Kidney (tissue), 22 donors: ENCODE measurements at places on chromosomes 2 and 18. TPM values are rescaled to one million over a fixed set of nuclear protein-coding genes. Genes with fewer than 3 reads are reported as not detected.

METTL4 gene
- total RNA-seq = 15.2 TPM

DNA sequence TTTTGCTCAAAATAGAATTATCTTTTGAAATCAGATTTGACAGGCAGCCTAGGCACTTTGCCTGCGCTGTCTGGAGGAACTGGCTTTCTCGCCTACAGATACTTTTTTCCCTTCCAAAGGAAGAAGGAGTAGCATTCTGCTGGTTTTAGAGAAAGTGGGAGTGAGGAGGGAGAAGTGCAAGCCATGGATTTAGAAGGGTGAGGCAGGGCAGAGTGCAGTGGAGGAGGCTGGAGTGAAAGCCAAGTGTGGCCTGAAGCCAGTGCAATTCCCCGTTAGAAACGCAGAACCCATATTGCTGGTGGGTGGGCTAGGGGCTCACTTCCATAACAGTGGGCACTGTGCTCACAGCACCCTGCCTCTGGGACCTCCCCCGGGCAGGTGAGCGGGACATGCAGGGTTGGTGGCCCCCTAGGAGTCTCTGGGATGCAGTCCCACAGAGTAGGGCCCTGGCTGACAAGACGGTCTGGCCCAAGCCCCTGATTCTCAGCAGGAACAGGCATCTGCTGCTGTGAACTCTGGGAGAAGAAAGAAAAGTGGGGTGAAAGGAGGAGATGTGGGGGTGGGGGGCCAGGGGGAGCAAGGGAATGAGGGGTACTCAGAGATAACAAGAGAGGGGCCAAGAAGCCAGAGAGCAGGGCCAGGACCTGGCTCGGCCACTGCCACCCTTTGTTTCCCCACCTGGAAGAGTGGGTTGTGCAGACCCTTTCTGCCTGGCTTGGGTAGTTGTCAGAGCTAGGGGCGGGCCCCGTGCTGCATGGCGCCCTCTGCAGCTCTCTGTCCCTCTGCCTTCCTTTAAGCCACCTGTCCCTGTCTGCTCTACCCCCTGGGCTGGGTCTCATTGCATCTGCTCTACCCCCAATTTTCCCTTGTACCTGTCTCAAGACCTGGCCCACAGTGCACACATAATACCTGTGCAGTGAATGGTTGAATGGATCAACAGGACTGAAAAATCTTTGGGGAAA is 273.5 kb upstream of the HS6ST1 start:
- no peak for DNase-seq

EFR3B gene
- total RNA-seq = 1.1 TPM

EXOC6B gene
- total RNA-seq = 31.3 TPM

DNA sequence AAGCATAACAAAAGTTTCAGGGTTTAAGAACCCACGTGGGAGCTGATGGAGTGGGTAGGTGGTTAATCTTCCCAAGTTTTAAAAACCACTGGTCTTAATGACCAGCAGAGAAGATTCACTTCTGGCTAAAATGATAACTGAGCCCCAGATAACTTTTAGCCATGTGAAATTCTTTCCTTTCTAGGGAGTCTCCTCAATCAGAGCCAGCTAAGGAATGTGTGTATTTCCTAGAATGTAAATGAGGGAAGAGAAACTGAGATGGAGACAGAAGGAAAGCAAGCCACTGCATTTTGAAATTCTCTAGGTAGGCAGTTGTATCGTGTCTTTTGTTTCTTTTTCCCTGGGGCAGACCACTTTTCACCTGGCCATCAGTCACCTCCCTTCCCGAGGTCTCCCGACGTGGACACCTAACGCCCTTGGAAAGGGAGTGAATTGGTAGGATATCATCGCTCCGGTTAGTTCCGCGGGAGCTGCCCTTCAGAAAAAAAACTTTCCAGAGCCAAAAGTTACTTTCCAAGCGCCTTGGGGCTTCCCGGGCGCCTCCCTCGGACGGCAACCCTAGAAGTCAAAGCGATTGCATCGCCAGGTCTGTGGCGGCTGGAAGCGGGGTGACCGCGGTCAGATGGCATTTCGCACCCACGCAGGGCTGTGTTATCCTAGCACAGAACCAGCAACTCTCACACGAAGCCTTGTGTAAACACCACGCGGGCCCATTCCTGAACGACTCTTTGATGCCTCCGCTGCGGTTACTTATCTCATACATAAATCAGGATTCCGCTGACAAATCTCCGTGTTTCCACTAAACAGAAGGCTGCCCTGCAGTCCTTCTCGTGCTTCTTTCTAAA is 1.3 kb downstream of the COLEC12 start:
- peak; percentile 81 for DNase-seq

DNA sequence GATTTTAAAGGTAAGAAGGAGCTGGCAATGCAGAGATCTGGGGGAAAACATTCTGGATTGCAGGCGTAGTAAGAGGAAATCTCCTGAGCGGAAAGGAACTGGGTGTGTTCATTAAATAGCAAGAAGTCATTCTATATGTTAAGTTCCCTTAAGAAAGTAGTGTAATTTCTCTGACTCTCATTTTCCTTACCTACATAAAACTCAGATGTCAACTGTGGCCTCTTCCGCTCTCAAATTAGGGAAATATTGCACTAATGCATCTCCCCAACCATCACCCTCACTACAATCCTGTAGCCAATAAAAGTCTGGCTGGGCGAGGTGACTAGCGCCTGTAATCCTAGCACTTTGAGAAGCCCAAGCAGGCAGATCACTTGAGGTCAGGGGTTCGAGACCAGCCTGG is 89.0 kb upstream of the CDC42EP3 start:
- no peak for DNase-seq

GRCh38 chr2:160006475-160006874 is 55.9 kb downstream of the PLA2R1 start:
- DNase-seq = peak; percentile 18

ATP6V1C2 gene
- total RNA-seq = 4.2 TPM

DNA sequence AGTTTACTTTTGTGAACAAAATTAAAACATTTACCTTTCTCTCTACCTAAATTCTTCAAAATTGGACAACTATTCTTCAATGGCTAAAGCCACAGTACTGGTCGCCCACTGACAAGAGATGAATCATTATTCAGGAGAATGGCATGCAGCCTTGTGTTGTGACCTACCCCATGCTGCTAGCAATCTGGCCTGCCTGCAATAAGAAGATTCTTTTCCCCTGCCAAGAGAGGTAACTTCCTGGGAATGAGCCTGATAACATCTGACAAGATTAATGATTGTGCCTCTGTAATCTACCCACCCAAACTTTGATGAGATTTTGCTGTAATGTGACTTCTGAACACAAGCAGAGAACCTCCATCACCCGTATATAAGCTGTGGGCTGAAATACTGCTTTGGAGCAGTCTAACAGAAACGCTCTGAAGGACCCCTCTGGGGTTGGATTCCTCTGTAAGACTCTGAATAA is 47.0 kb upstream of the ST3GAL5 start:
- DNase-seq = no peak

- no peak for DNase-seq
Observed at GRCh38 chr2:217804338-217804737, 198.5 kb downstream of the TNS1 start.
